Right renal cortex interstitium (tissue), 3 donors: ENCODE measurements at places on chromosomes 12 and 14.

- no peak for DNase-seq
These were observed 106.4 kb upstream of the SRRM4 start for GRCh38 chr12:118874698-118875548.

- no peak for DNase-seq
These were observed 14.4 kb downstream of the TIMELESS start for GRCh38 chr12:56434828-56435227.

DNA sequence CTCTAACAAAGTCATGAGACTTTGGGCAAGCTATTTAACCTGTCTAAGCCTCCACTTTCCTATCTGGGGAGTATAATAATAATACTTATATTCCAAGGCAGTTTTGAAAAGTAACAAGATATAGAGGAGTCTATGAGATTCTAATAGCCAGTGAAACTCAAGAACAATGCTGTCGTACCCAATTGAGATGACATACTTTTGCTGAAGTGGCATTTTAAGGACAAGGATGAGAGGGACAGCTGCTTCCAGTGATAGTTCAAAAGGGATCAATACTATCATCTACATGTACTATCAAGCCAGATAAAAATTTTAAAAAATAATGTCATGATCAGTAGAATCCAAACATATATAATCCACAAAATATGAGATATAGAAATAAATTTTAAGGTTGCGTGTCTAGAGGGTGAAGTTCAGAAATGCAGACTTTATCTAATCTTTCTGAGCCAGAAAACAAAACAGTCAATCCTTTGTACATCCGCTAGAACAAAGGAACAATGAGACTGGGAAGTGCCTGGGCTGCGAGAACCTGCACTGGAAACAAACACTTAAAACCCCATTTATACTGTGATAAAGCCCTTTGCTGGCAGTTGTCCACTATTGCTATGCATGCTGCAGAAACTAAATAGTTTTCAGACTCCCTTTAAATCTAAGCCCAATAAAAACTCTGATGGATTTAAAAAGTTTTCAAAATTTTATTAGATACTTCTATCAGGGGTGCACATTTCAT is 38.6 kb downstream of the PTPRB start:
- no peak for DNase-seq

- no peak for DNase-seq
These were observed 45.4 kb downstream of the CLMN start for GRCh38 chr14:95274279-95274678.

DNA sequence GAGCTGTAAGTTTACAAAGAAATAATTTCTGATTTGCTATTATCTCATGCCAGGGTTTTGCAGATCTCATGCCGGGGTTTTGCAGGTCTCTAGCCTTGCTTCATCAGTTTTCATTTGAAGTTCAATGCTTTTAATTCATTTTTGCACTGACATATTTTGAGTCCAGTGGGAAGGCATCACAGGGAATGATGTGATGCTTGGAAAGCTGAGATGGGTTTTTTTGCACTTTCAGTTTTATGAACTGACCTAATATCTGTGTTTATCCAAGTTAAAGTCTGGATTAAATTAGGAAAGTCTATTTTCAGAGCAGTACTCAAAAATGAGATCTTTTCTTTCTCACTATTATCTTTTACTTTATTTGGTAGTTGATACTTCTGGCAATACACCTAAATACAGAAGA is 23.6 kb upstream of the REP15 start:
- no peak for DNase-seq

DNA sequence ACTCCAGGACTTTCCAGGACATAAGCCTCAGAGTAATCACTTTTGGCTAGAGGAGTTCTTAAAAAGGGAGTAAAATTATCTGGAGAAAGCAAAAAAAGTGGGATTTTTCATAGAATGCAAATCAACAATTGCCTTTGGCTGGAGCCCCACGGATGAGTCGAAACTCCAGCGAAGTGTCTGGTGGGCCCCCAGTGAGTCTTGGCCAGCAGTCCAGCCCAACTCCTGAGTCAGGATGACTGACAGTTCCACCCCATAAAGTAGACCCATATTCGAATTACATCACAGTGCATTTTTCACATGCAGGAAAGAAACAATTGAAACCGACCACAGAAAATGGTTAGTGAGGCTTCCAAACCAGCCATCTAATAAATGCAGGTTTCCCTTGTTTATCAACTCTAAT is 265.7 kb downstream of the BCL11B start:
- DNase-seq: no peak

DNA sequence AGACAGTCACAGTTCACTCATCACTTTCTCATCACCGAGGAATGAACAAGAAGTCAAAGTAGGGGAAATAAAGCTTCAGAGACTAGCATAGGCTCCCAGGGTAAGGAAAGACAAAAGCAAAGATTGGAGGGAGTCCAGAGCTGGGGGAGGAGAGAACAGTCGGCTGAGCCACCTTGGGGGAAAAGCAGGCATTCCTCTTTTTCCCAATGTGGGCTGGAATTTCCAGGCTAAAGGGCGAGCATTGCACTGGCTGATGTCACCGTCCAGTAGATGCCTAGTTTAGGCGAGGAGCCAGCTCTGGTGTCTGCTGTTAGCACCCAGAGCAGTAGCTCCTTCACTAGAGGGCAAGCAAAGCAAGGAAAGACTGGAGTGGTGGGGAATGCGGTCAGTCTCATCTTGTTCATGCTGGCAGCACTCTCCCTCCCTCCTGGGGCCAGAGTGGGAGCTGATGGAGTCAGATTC is 8.5 kb upstream of the KRT75 start:
- DNase-seq: no peak

GRCh38 chr12:15527201-15528080 is 205.1 kb downstream of the PTPRO start:
- no peak for DNase-seq

DNA sequence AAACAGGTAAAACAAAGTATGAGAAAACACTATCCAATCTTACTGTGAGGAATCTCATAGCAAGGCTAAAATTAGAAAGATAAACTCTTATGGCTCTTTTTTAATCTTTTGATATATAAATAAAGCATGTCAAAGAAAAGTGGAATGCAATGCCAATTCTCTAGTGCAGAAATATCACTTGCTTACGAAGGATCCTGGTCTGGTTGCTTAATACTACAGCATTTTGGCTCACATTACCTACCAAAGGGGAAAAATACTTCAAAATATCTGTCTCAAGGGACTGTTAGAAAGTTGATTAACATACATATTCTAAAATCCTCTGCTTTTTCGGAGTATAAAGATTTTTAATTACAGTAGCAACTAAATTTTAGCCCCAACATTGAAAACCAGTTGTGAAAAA is 21.4 kb downstream of the AREL1 start:
- DNase-seq: no peak

- no peak for DNase-seq
These were observed 53.0 kb upstream of the CORO1C start for GRCh38 chr12:108784270-108784669.

GRCh38 chr12:111405859-111406473 is at the start of gene SH2B3:
TSS of gene SH2B3 (plus strand) at chr12:111405923. CDS start at chr12:111418146, 12,223 bp downstream.
- no peak for DNase-seq

DNA sequence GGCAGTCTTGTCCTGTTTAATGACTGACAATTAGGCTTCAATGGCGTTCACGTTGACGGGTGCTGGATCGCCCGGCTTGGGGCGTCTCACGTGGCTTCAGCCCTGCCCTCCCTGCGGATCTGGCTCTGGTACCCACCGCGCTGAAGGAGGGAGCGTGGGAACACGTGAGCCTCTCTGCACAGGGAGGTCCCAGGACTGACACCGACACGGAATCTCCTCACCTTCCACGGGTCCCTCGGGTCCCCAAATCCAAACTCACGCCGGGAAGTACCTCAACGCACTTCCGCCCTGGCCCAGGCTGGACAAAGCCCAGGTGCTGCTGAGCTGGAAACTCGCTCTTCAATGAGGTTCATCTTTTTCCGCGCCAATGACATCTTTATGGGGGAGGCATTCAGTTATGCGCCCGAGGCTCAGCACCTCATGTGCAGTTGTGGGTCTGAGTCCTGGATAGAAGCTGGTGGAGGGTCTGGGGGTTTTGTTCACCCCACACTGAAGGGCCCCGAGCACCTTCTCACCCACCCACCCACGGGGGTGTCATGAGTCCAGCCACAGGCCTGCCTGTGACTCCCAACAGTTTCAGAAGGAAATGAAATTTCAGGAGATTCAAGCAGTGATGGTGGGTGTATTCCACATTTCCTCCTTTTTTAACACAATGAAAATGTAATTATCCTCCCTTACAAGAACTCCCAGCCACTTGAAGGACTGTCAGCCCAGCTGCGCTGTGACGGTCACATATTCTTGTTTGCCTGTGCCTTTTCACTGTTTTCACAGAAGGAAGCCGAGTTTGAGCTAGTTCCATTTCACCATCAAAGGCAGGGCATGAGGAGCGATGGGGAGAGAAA is 251.7 kb upstream of the SFSWAP start:
- DNase-seq: no peak

DNA sequence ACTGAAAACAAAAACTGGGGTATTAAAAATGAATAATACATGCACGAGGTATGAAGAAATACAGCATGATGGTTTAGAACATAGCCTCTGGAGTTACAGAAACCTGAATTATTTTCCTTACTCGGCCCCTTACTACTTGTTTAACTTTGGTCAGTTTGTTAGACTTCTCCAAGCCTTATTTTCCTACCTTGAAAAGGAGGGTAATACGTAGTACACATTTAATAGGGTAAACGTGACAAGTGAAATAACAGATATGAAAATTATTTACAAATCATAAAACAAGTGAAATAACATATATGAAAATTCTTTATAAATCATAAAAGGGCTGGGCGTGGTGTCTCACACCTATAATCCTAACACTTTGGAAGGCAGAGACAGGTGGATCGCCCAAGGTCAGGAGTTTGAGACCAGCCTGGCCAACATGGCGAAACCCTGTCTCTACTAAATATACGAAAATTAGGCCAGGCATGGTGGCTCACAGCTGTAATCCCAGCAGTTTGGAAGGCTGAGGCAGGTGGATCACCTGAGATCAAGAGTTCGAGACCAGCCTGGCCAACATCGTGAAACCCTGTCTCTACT is 11.4 kb upstream of the PKP2 start:
- DNase-seq: no peak

DNA sequence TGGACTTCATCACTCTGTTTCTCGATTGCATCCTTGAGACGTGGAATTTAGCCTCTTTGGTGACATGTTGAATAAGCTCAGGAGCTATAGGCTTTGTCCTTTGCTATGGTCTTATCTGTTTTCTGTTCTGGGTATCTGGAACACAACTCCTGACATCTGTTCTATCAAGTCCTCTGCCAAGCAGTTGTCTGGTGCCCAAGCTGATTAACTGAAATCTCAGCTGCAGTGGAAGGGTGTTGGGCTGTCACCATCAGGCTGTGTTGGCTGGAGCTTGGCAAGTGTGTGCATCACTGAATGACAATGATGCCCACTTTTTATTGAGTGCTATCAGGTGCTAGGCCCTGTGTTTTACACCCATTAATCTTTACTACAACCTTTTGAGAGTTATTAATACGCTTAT is 77.8 kb downstream of the SMOC1 start:
- DNase-seq: no peak

GRCh38 chr12:110203546-110203945 is 77.5 kb upstream of the ATP2A2 start:
- no peak for DNase-seq

- DNase-seq: no peak
These were observed 27.9 kb upstream of the DEGS2 start for GRCh38 chr14:100187247-100187833.

DNA sequence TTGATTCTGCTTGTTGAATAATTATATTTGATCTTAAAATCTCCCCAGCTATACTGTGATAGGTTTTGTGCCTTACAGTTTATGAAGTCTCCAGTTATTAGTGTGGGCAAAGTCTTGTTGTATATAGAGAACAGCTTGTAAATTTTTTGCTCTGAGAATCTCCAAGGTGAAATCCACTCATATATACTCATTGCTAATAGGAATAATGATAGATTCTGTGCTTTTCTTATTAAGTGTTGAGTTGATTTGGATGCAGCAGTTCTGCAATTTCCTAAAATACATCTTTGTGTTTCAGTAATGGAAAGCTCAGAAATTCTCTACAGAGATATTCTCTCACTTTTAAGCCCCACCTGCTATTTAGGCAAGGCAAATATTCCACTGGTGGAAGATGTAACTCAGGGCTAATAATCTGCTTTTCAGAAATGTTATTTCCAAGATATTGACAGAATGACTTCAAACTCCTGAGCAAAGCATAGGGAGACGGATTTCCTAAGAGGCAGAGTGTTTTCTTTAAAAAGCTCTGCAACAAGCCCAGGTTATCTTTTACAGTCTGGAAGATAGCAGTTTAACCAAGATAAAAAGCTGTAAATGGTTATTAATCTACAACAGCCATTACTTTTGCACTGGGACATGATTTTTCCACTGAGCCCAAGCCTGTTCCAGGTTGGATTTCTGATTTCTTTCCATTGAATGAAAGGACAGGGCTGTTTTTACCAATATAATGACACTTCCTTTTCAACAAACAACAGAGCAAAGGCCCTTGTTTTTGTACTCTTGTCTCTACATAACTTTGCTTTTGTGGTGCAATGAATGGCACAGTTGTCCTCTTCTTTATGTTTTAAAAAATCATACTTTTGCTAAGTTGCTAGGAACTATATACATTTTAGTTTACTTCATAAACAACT is 239.9 kb upstream of the ATP2B1 start:
- no peak for DNase-seq

- no peak for DNase-seq
These were observed 557 bp upstream of the FICD start for GRCh38 chr12:108514468-108514972.

DNA sequence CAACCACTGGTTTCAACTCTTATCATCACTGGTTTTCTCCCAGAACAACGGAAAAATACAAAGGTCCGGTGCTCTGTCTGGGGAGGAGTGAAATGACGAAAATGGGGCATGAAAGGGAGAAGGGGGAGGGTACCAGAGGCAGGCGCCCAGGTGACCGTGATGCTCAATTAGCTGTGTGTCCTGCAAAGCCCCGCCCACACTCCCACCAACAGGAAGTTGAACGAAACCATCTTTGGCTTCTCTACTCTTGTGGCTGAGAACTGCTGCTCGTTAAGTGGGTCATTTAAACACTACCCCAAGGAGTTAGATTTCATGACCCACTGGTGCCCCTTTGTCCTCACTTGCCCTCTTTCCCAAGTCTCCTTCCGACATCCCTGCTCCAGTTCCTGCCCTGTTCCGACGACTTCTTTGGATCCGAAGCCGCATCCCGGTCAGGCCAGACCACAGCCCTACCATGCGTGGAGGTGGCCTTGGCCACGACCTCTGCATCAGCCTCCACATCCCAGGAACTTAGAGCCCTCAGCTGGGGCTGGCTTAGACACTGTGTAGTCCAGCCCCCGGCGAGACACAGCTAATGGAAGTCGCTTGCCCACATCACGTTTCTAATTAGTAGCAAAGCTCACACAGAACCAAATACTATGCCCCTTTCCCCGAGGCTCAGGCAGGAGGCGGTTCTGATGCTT is 11.4 kb upstream of the LRTM2 start:
- DNase-seq: no peak
